Right lobe of liver (tissue), 6 donors: ENCODE measurements at places on chromosomes 7 and 10. TPM values are rescaled to one million over a fixed set of nuclear protein-coding genes. Genes with fewer than 3 reads are reported as not detected.

The PKD2L1 gene
- not detected for total RNA-seq

The TMEM140 gene
- total RNA-seq, result 31.2 TPM

The PTPN12 gene
- 25.0 TPM for total RNA-seq

The NPSR1 gene
- total RNA-seq, result not detected

The SYT15 gene
- total RNA-seq, result 0.74 TPM

The ZCCHC24 gene
- 33.6 TPM for total RNA-seq

The CCZ1B gene
- 10.7 TPM for total RNA-seq

The ADAP1 gene
- 2.9 TPM for total RNA-seq

The PNLIPRP1 gene
- not detected for total RNA-seq

The LHFPL3 gene
- total RNA-seq, result not detected

The RBM20 gene
- total RNA-seq, result 0.29 TPM

The KNDC1 gene
- 11.4 TPM for total RNA-seq

The PPIA gene
- 590 TPM for total RNA-seq

The NRP1 gene
- total RNA-seq, result 42.5 TPM

The TMEM225B gene
- not detected for total RNA-seq

DNA sequence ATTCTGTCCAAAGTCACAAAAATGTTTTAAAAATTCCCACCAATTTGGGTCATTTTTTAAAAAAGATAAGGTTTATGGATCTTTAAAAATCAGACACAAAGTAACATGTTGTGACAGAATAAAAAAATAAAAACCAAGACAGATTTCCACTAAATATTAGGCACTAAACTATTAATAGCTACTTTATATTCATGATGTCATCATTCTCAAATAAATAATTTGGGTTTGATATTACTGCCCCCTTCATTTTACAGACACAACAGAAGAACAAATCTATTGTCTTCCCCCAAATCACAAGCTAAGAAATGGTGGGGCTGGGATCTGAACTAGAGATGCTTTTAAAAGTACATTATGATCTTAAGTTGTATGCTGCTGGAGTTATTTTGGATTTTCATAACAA is 119.4 kb downstream of the MICU1 start:
- H3K27me3 ChIP-seq, result no peaks in the 10 kb centered on the region
- no peak for DNase-seq
- H3K36me3 ChIP-seq, result peaks cover 11% of the 10 kb centered on the region

- no peaks in the 10 kb centered on the region for H3K4me1 ChIP-seq
- H3K27ac ChIP-seq, result no peak overlapping the region
- H3K36me3 ChIP-seq, result no peaks in the 10 kb centered on the region
- H3K27me3 ChIP-seq, result no peaks in the 10 kb centered on the region
- H3K4me3 ChIP-seq, result no peak overlapping the region
These were observed 72.5 kb downstream of the CHRM2 start for GRCh38 chr7:136940917-136941316.

- H3K27me3 ChIP-seq, result no peaks in the 10 kb centered on the region
- DNase-seq, result no peak
- H3K27ac ChIP-seq, result no peak overlapping the region
- H3K36me3 ChIP-seq, result no peaks in the 10 kb centered on the region
- no peak overlapping the region for H3K4me3 ChIP-seq
These were observed 41.8 kb downstream of the PTPRZ1 start for GRCh38 chr7:121914676-121915279.

DNA sequence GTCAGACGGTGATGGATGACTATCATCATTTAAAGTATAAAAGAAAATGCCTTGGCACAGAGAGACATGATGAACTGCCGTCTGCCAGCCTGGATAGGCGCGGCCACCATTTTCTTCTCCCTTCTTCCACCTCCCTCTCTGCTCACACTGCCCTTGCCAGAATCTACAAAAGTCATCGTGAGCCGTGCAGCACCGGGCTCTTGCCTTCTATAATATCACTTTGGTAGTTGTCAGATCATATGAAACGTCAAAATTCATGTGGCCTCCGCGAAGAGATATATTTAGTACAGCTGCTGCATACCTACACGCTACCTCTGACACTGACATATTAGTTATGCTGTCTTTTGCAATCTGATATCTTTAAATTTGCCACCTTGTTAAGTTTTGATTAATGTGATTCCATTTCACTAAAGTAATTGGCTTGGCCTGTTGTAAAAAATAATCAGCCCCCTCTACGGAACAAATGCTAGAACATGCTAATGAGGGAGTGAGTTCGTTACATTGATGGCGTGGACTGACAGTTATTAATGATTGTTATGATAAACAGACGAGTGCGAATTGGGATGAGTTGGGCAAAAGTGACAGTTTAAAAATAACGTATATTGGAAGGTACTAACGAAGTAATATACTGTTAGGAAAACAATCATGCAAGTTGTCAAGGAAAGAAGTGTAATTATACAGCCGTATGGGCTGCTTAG is 214.9 kb downstream of the LRMDA start:
- peaks cover 10% of the 10 kb centered on the region for H3K4me1 ChIP-seq
- no peaks in the 10 kb centered on the region for H3K27me3 ChIP-seq
- H3K27ac ChIP-seq, result no peak overlapping the region
- H3K4me3 ChIP-seq, result no peak overlapping the region

GRCh38 chr10:72162978-72163377 is 52.8 kb upstream of the ANAPC16 start:
- H3K36me3 ChIP-seq, result no peaks in the 10 kb centered on the region
- H3K4me1 ChIP-seq, result no peaks in the 10 kb centered on the region
- H3K27ac ChIP-seq, result no peak overlapping the region
- no peaks in the 10 kb centered on the region for H3K27me3 ChIP-seq
- no peak for DNase-seq

DNA sequence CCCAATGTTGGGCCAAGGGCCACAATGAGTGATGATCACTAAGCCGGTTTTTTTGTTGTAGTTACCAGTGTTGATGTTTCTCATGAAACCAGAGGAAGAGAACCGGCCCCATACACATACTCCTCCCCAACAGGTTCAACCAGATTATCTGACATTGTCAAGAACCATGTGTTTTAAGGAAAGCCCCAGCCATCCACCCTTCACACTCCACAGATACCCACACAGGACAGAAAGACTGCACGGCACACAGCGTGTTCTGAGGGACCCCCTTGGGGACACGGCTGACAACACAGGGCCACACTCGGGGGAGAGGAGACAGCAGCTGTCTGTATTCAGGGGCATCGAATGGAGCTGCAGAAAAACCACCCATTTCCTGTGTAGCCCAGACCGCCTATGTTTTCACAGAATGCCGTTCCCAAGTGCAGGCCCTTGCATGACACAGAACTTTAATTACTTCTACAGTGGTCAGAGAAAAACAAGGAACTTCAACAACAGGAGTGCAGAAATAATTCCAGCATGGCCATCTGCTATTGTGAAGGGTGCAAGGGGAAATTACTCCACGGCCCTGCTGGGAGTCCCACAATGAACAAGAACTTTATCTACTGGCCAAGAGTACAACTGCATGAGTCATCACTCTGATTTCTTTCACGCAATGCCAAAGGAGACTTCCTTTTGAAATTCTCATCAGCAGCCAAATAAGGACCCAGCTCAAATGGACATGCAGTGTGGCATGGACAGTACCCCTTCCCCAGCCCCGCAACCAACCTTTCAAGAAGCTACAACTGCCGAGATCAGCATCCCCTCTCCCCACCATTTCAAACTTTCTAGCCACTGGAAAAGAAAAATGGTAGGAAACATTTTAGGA is 2.3 kb downstream of the KLF6 start:
- DNase-seq, result no peak
- H3K27me3 ChIP-seq, result no peaks in the 10 kb centered on the region
- H3K27ac ChIP-seq, result peak overlapping the region; percentile 100
- no peaks in the 10 kb centered on the region for H3K4me1 ChIP-seq

DNA sequence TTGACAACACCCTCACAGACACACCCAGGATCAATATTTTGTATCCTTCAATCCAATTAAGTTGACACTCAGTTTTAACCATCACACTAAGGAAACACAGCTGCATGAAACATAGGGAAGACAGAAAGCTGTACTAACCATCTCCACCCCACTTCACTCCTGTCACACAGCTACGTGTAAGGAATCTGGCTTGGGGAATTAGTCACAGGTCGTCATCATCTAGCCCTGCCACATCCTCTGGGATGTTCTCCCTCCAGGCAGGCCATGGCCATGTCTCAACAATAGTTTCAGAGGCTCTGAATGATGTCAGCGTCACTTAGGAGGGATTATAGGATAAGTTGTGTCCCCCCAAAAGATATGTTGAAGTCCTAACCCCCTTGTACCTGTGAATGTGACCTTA is 10.8 kb upstream of the SEMA3C start:
- no peaks in the 10 kb centered on the region for H3K27me3 ChIP-seq
- H3K36me3 ChIP-seq, result no peaks in the 10 kb centered on the region
- no peak overlapping the region for H3K4me3 ChIP-seq
- H3K27ac ChIP-seq, result no peak overlapping the region

GRCh38 chr7:16891338-16891737 is 9.6 kb upstream of the AGR3 start:
- no peak overlapping the region for H3K27ac ChIP-seq
- no peaks in the 10 kb centered on the region for H3K27me3 ChIP-seq
- no peaks in the 10 kb centered on the region for H3K4me1 ChIP-seq

GRCh38 chr10:125264757-125265578 is 104.6 kb upstream of the CTBP2 start:
- no peak overlapping the region for H3K27ac ChIP-seq
- no peak overlapping the region for H3K4me3 ChIP-seq
- H3K36me3 ChIP-seq, result no peaks in the 10 kb centered on the region
- H3K4me1 ChIP-seq, result no peaks in the 10 kb centered on the region
- H3K27me3 ChIP-seq, result no peaks in the 10 kb centered on the region

GRCh38 chr7:37068038-37068437 is 343.7 kb upstream of the AOAH start:
- no peaks in the 10 kb centered on the region for H3K27me3 ChIP-seq
- H3K27ac ChIP-seq, result no peak overlapping the region
- no peaks in the 10 kb centered on the region for H3K36me3 ChIP-seq

DNA sequence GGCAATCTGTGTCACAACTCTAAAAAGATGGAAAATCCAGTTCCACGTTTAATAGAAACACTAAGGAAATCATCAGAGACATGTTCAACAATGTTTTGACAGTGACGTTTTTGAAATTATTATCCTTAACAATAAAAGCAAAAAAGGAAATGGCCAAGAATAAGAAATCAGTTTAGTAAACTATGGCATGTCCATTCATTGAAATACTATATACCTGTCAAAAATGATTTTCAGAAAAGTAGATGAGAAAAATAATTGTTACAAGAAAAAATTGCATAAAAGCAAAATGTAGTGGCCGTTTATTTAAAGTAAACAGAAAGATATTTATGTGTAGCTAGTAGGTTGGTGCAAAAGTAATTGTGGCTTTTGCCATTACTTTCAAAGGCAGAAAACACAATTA is 345.4 kb upstream of the NPSR1 start:
- no peak overlapping the region for H3K27ac ChIP-seq
- no peaks in the 10 kb centered on the region for H3K36me3 ChIP-seq
- H3K4me3 ChIP-seq, result no peak overlapping the region
- no peaks in the 10 kb centered on the region for H3K27me3 ChIP-seq
- H3K4me1 ChIP-seq, result no peaks in the 10 kb centered on the region

GRCh38 chr7:68065581-68065980 is 1068.9 kb downstream of the TYW1 start:
- H3K4me3 ChIP-seq, result no peak overlapping the region
- H3K27ac ChIP-seq, result no peak overlapping the region
- no peaks in the 10 kb centered on the region for H3K27me3 ChIP-seq
- no peaks in the 10 kb centered on the region for H3K4me1 ChIP-seq
- DNase-seq, result no peak

GRCh38 chr7:101723835-101724234 is 93.6 kb upstream of the CUX1 start:
- no peaks in the 10 kb centered on the region for H3K4me1 ChIP-seq
- H3K36me3 ChIP-seq, result no peaks in the 10 kb centered on the region
- no peak for DNase-seq
- H3K27ac ChIP-seq, result no peak overlapping the region

DNA sequence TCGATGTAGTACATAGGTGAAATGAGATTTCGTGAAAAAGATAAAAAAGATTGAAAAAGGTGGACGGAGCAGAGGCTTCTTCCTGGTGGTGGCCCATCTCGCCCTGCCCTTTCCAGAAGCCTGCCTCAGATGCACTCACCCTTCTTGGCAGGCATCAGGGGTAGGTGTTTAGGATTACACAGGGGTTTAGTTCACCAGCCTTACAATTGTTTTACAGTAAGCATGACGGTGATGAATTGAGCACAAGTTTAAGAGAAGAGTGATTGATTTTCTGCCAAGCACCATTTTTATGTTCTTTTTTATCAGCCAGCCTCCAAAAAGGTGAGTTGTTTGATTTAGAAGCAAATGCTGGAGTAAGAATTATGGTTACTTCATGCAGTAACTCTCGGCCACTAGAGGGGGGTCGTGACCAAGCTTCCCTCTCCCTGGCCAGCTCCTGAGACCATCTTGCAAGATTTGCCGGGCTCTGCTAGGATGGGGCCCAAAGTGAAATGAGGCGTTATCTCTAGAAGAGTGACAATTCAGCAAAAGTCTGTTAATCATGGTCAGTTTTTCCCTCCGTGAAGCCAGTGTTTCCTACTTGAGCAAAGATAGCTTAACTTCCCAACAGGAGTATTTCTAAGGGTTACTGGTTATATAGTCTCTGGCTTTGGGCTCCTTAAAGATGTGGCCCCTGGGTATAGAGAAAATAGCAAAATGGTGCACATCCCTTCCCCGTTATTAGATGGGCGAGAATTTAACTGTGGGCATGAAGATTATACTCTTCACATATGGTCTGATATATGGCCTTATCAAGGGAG is 228.8 kb downstream of the BMPER start:
- no peaks in the 10 kb centered on the region for H3K27me3 ChIP-seq
- no peak overlapping the region for H3K27ac ChIP-seq
- DNase-seq, result no peak
- H3K4me1 ChIP-seq, result no peaks in the 10 kb centered on the region
- no peak overlapping the region for H3K4me3 ChIP-seq

GRCh38 chr10:35896001-35896400 is 253.9 kb upstream of the FZD8 start:
- H3K4me3 ChIP-seq, result no peak overlapping the region
- H3K27me3 ChIP-seq, result no peaks in the 10 kb centered on the region
- H3K27ac ChIP-seq, result no peak overlapping the region
- no peaks in the 10 kb centered on the region for H3K4me1 ChIP-seq
- H3K36me3 ChIP-seq, result no peaks in the 10 kb centered on the region

- no peak overlapping the region for H3K27ac ChIP-seq
- no peak overlapping the region for H3K4me3 ChIP-seq
- no peaks in the 10 kb centered on the region for H3K27me3 ChIP-seq
- H3K4me1 ChIP-seq, result no peaks in the 10 kb centered on the region
These were observed 38.6 kb downstream of the RAPGEF5 start for GRCh38 chr7:22318376-22318775.

- peaks cover 12% of the 10 kb centered on the region for H3K36me3 ChIP-seq
- H3K27ac ChIP-seq, result no peak overlapping the region
- H3K4me1 ChIP-seq, result peaks cover 38% of the 10 kb centered on the region
- no peak for DNase-seq
- H3K4me3 ChIP-seq, result no peak overlapping the region
These were observed 46.1 kb downstream of the TNPO3 start for GRCh38 chr7:129008645-129009414.
